Uterus (tissue), 4 donors: ENCODE measurements at places on chromosomes 13 and 19. TPM values are rescaled to one million over a fixed set of nuclear protein-coding genes. Genes with fewer than 3 reads are reported as not detected.

The ZNF880 gene
- 19.2 TPM for total RNA-seq

The CALR3 gene
- not detected for total RNA-seq

The TSSK6 gene
- not detected for total RNA-seq

The DPRX gene
- not detected for total RNA-seq

The ACTMAP gene
- not detected for total RNA-seq

The CYP2B6 gene
- not detected for total RNA-seq

The MATK gene
- 1.0 TPM for total RNA-seq

The PEAK3 gene
- 0.40 TPM for total RNA-seq

The KCNN4 gene
- total RNA-seq, result 3.0 TPM

The IZUMO1 gene
- not detected for total RNA-seq

The SMARCA4 gene
- total RNA-seq, result 74.1 TPM

The LRRC8E gene
- total RNA-seq, result not detected

The SF3A2 gene
- total RNA-seq, result 33.2 TPM

The SRRM5 gene
- total RNA-seq, result 0.58 TPM

The NMRK2 gene
- total RNA-seq, result not detected

The PRX gene
- total RNA-seq, result 3.3 TPM

The KATNAL1 gene
- total RNA-seq, result 24.1 TPM

The GARIN5A gene
- not detected for total RNA-seq

The PGLYRP2 gene
- not detected for total RNA-seq

The FGF9 gene
- total RNA-seq, result 30.7 TPM

The HSH2D gene
- 1.4 TPM for total RNA-seq

The MEGF8 gene
- 26.8 TPM for total RNA-seq

The GAS6 gene
- 128 TPM for total RNA-seq

The AMER2 gene
- total RNA-seq, result 2.4 TPM

The PRR20C gene
- total RNA-seq, result not detected

The NLRP4 gene
- 1.5 TPM for total RNA-seq

The ZNF728 gene
- 5.9 TPM for total RNA-seq

The ERICH6B gene
- total RNA-seq, result not detected

The MYH14 gene
- 0.77 TPM for total RNA-seq

The NLRP11 gene
- not detected for total RNA-seq
